Endothelial cell of coronary artery (primary cell): ENCODE measurements at places on chromosomes 4 and X. TPM values are rescaled to one million over a fixed set of nuclear protein-coding genes. Genes with fewer than 3 reads are reported as not detected.

Gene HCFC1
- 14.8 and 16.4 TPM in 2 replicates for total RNA-seq

Gene ANKRD50
- 68.3 and 160 TPM in 2 replicates for total RNA-seq

Gene VCX
- total RNA-seq = not detected in 2 replicates

Gene HNRNPH2
- total RNA-seq = 85.3 and 96.6 TPM in 2 replicates

Gene FRG2
- total RNA-seq = not detected in 2 replicates

Gene GLRA3
- not detected in 2 replicates for total RNA-seq

Gene PNMA6A
- total RNA-seq = 0.85 and 0.99 TPM in 2 replicates

Gene NBDY
- total RNA-seq = 3.4 and 4.2 TPM in 2 replicates

Gene PAK3
- total RNA-seq = 0.72 and 0.94 TPM in 2 replicates

Gene NMU
- total RNA-seq = 0.09 and 0.72 TPM in 2 replicates
